Fibroblast of mammary gland (primary cell): ENCODE measurements at places on chromosomes 11 and 22.
A peak's percentile ranks its signal among the peaks of the same experiment; 100 is the strongest.

DNA sequence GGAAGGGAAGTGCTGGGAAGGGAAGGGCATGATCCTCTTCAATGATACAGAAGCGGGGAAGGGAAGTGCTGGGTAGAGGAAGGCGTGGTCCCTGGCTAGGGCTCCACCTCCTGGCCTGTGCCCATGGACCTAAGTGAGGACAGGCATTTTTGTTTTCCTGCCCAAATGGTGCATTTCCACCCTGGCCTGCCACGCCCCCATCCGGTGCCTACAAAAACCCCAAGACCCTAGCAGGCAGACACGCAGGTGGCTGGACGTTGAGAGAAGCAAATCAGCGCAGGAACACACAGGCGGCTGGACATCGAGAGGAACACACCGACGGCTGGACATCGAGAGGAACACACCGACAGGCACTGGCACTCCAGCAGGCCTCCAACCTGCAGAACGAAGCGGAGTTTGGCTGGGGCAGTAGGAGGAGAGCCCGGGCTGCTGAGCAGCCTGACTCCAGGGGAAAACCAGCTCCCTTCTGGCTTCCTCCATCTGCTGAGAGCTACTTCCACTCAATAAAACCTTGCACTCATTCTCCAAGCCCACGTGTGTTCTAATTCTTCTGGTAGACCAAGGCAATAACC is 628.3 kb downstream of the BUD13 start:
- DNase-seq, result no peak

DNA sequence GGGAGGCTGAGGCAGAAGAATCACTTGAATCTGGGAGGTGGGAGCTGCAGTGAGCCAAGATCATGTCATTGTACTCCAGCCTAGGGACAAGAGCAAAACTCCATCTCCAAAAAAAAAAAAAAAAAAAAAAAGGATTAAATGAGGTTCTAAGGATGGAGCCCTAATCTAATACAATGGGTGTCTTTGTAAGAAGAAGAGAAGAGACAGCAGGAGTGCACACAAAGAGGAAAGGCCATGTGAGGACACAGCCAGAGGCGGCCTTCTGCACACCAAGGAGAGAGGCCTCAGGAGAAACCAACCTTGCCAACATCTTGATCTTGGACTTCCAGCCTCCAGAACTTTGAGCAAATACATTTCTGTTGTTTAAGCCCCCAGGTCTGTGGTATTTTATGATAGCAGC is 66.6 kb upstream of the CECR2 start:
- no peak for DNase-seq

- DNase-seq, result no peak
Observed at GRCh38 chr22:48948575-48949170, 879.0 kb downstream of the BRD1 start.

GRCh38 chr11:88377646-88378045 is 40.1 kb upstream of the CTSC start:
- DNase-seq, result no peak

DNA sequence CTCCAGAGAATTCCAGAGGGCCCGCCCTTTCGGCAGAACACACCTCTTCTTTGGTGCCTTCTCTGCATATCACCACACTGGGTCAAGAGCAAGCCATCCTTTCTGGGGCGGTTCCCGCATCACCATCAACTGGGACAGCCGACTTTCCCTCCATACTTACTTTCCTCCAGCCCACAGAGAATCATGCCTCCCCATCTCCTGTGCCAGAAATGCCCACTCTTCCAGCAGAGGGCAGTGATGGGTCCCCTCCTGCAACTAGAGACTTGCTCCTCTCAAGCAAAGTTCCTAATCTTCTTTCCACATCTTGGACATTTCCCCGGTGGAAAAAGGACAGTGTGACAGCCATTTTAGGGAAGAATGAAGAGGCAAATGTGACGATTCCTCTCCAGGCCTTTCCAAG is 157.7 kb downstream of the C11orf91 start:
- DNase-seq, result peak; percentile 52

DNA sequence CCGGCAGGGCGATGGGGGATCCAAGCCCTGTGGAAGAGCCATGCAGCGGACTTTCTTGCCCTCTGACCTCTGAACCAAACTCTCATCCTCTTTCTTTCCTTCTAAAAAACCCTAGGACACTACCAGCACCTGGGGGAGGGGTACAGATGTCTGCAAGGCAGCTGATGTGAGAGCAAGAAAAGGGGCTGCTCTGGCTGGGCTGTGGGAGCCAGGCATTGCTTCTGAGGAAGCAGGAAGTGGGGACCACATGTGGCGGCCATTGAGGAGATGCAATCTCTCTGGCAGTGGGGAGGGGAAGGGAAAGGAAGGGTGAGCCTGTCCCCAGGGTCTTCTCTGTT is 36.0 kb downstream of the FAM83F start:
- DNase-seq, result no peak

DNA sequence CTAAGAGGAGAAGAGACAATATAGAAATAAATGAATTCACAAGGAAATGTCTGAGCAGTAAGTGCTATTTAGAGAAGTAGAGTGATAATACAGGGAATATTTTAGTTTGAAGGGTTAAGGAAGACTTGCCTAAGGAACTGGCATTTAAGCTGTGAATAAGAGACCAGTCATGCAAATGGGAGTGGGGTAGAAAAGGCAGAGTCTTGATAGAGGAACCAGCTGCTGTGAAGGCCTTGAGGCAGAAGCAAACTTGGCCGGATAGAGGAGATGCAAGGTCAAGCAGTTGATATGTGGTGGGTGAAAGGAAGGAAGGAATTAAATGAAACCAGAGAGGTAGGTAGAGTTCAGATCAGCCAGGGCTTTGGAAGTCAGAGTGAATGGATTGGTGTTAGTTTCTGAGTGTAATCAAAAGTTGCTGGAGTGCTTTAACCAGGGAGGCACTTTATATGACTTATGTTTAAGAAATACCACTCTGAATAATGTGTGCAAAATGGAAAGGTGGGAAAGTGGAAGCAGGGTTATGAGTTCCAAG is 198.4 kb upstream of the SESN3 start:
- no peak for DNase-seq

GRCh38 chr11:287821-288477 is 977 bp upstream of the PGGHG start:
- no peak for DNase-seq

- DNase-seq, result no peak
Observed at GRCh38 chr11:114168691-114169090, 109.2 kb downstream of the ZBTB16 start.

GRCh38 chr11:28153586-28153985 is 45.4 kb downstream of the METTL15 start:
- DNase-seq, result no peak

- DNase-seq, result no peak
Observed at GRCh38 chr22:32327596-32328171, 30.0 kb upstream of the RFPL3 start.

GRCh38 chr11:60059521-60060240 is 3.2 kb downstream of the MS4A3 start:
- no peak for DNase-seq

- no peak for DNase-seq
Observed at GRCh38 chr22:22698263-22698750, 53.9 kb downstream of the GGTLC2 start.

DNA sequence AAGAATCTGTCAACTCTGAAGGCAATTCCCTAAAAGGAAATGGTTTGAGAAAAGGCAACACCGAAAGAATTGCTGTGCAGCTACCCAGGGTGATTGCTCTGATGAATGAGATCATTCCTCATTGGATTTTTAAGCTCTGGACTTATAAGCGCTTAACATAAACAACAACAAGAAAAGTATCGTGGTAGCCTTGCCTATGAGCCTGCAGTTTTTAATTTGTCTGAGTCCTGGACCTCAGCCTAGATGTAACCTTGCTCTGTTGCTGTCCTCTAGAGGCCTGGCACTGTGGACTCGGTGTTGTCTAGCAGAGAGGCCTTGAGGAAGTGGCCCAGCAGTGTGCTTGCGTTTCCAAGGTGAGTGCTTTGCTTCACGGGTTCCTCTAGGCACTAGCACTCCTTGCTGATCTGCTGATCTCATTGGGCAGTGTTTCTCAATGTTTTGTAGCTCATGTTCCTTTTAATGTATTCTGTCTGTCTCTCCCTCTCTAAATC is 20.4 kb downstream of the CCDC81 start:
- DNase-seq, result peak; percentile 11

DNA sequence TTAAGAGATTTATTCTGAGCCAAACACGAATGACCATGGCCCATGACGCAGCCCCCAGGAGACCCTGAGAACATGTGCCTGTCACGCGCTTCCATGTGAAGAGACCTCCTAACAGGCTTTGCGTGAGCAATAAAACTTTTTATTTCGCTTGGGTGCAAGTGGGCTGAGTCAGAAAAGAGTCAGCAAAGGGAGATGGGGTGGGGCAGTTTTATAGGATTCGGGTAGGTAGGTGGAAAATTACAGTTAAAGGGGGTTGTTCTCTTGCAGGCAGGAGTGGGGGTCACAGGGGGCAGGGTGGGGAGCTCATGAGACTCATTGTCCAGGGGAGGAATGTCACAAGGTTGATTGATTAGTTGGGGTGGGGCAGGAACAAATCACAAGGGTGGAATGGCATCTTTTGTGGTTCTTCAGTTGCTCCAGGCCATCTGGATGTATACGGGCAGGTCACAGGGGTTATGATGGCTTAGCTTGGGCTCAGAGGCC is 77.2 kb upstream of the FTH1 start:
- DNase-seq, result no peak

- DNase-seq, result peak; percentile 52
Observed at GRCh38 chr11:85705800-85706199, 19.8 kb upstream of the CCDC89 start.

- DNase-seq, result peak; percentile 7
Observed at GRCh38 chr11:68872216-68873003, 30.7 kb upstream of the CPT1A start.

DNA sequence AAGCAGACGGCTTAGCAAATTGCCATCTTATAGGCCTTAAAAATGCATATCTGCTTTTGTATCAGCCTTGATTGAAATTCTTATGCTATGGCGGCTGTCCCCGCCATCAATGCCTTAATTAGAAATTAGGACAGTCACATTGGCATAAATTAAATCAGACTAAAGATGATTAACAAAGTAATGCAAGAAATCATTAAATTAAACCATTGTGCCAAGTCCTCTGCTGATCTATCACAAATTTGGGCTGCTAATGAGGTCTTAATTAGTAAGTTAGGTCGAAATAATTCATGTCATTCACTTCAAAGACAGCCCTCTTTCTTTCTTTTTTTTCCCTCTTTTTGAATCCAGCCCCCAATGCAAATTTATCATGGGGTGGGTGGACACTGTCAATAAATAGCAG is 159.3 kb downstream of the MIAT start:
- DNase-seq, result no peak
